LoVo (cell line): ENCODE measurements at places on chromosomes 12 and 14.
A peak's percentile ranks its signal among the peaks of the same experiment; 100 is the strongest.

DNA sequence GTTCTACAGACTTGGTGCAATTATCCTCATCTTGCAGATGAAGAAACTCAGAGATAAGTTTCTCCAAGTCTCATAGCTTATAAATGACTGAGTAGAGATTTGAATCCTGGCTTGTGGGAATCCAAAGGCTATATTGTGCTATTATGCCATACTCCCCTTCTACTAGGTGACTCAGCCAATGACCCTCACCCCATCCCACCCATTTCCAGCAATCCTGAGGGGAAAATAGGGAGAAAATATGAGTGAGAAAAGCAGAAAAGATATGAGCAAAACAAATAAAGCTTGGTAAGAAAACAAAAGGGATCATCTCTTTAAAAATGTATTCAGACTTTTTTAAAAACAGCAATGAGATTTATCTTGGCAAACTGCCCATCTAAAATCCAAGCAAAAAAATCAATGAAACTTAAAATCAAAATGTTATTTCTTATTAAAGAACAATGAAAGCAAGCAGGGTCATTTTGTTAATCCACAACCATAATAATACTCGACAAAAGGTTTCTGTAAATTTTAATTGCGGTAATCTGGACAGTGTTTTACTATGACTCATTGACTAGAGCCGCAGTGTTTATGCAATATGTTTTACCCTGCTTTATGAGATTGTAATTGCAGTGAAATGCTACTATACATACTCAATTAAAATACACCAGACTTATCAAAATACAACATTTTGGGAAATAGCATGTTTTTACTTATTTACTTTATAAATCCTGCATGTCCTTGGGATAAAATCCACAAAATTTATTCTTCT lies 13.1 kb upstream of the LGR5 start:
- peak; percentile 71 for DNase-seq

- DNase-seq, result peak; percentile 29
These were observed 78.0 kb downstream of the NOC4L start for GRCh38 chr12:132222096-132222807.

- DNase-seq, result peak; percentile 41
These were observed 53.1 kb downstream of the SIX6 start for GRCh38 chr14:60561845-60562746.

- no peak for DNase-seq
These were observed 40.1 kb upstream of the WNK1 start for GRCh38 chr12:712172-712863.

DNA sequence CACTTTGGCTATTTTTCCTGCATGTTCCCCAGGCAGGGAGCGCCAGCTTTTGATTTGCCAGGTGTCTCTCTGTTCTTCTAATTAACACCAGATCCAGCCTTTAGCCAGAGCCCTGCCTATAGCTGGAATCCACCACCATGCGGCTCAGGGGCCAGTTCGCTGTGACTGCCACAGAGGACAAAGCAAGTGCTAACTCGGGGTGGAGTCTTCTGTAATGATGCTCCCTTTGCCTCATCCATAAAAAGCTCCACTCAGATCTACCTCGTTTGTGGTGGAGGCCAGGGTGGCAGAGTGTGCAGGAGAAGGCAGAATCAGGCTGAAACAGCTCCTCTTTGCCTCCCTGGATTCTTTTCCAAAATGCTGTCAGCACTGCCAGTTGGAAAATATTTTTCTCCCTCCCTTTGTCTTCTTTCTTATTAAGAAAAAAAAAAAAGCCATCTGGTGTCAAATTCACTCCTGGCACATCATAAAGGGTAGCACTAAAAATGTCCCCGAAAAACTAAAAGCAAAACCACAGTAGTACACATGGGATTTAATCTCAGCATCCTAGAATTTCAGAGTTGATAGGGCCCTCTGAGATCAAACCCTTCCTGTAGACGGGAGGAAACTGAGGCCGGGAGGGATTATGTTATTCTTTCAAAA lies 18.0 kb upstream of the CTDSP2 start:
- DNase-seq, result no peak

DNA sequence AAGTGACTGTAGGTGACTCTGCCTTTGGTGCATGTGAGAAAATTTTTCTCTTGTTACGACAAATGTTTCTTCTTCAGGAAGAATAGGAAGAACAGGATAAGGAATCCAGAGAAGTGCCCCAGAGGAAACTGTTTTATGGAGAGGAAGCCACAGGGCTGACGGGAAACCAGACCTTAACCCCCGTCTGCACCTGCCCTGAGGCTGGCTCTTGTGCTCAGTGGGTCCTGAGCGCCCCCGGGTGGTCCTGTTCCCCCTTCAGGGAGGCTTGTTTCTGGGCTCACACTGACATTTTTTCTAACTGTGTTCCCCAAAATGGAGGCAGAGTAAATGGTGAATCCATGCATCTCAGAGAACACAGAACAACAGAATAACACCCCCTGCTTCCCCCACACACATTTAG lies 691.8 kb downstream of the TMEM121 start:
- no peak for DNase-seq

DNA sequence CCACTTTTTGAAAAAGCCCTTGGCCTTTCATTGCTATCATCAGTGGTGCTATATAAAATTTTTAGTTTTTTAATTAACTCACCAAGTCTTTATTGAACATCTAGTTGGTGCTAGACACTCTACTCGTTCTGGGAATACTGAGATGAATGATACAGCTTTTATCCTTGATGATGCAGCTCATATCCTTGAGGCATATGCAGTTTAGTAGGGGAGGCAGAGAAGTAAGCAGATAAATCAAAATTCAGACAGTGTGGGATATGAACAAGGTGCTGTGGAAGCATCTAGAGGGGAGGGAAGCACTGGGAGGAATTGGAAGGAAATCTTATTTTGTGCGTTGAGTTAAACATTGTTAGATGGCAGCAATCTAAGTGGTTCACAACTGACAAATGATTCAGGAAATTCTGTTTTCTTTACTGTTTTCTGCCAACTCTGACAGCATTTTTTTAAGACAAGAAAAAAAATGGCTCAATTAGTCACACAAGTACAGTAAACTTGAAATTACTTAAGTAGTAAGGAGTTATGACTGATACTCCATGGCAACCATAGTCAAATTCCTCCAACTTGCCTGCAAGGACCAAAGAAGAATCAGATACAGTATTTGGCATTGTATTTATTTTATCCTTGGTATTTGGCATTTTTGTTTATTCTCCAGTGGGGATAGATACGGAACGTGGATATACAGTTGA lies 119.2 kb downstream of the TMTC2 start:
- no peak for DNase-seq
